Activated gamma-delta T cell treated with Interleukin-2 at 50 U/mL for 16 hours (primary cell): ENCODE measurements at places on chromosomes 6 and 20.

DNA sequence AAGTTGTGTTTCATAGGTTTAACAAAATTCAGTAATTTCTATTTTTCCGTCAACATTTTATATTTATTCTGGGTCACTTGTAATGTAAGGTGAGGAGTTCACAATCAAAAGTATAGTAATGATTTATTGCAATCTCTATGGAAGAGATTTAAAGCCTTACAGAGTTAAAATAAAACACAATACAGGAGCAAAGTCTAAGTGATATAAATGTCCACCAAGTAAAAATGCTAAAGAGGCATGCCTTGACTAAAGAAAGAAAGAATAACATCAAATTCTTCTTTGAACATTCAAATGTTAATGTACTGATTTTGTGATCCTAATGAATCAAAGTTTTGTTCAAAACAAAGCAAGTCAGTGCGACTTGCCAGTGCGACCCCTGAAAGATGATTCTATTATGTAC lies 61.5 kb downstream of the REPS1 start:
- no peak for DNase-seq

DNA sequence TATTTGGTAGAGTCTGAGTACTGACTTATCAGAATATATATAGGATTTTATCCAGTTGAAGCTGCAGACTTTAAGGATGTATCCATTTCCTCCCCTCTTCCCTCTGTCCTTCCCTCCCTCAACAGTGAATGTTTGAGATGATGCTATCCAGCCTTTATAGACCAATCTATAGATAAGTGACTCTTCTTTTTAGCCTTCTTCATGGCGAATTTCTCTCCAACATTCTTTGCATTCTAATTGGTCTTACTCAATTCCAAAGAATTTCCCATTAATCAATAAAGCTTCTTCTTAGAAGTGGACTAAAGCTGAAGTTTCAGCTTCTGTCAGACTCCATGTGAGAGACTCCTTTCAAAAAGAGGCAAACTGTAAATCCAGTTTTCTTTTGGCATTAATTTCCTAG lies 99.3 kb downstream of the AIG1 start:
- DNase-seq = no peak

GRCh38 chr6:92024110-92024509 lies 1395.2 kb downstream of the EPHA7 start:
- no peak for DNase-seq

- DNase-seq = no peak
Observed at GRCh38 chr20:23782366-23782983, 31.7 kb upstream of the CST1 start.

GRCh38 chr6:154478021-154478700 lies 32.3 kb downstream of the CNKSR3 start:
- no peak for DNase-seq

DNA sequence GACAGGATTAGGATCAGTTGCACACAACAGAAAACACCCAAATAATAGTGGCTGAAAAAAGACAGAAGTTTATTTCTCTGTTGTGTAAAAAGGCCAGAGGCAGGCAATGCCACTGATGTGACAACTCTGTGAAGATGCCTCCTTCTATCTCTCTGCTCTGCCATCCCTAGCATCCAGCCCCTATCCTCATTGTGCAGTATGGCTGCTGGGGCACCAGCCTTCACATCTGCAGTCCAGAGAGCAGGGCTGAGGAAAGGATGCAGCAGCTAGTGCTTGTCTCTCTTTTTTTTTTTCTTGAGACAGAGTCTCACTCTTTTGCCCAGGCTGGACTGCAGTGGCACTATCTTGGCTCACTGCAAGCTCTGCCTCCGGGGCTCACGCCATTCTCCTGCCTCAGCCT lies 6.4 kb upstream of the ADA start:
- DNase-seq = no peak

GRCh38 chr20:46330831-46331371 lies 22.6 kb upstream of the CDH22 start:
- no peak for DNase-seq

- no peak for DNase-seq
Observed at GRCh38 chr6:34020278-34020677, 125.6 kb downstream of the GRM4 start.

DNA sequence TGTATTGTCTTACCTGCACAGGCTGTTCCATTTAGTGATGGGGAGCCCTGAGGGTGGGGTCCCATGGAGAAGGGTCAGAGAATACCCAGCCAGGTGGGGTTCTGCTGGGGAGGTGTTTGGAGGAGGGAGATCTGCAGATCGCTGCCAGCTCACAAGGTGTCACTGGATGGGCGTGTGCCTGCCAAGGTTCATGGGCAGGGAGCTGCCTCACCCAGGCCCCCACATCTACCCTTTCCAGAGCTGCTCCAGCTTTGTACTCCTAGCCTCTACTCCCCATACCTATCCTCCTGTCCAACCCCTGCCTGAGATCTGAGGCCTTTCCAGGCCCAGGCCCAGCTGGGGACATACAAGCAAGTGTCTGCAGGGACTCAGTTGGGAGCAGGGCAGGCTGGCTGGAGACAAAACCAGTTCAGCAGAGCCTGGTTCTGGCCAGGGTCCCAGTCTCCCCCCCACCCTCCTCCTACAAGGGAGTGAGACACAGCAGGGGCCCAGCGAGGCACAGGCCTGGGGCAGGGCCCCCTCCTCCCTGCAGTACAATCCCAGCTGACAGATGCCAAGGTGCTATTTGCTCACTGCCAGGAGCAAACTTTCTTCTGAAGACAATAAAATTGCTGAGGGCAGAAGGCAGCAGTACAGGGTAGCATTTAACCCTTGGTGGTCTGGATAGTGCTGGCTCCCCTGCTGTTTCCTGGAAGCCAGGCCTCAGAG lies 19.7 kb downstream of the SPDEF start:
- no peak for DNase-seq

- DNase-seq = no peak
Observed at GRCh38 chr20:16270989-16271388, 302.3 kb downstream of the KIF16B start.

GRCh38 chr6:153131037-153131981 lies at the start of gene RGS17:
RGS17 (minus strand) TSS chr6:153131282; CDS start chr6:153044018, 87,264 bp downstream.
- peak; percentile 33 for DNase-seq

GRCh38 chr6:111486921-111487320 lies 3.9 kb upstream of the REV3L start:
- no peak for DNase-seq

- DNase-seq = no peak
Observed at GRCh38 chr6:31143148-31143547, 4.3 kb upstream of the PSORS1C2 start.
